Sigmoid colon (tissue), 7 donors: ENCODE measurements at places on chromosomes 6 and 20.

DNA sequence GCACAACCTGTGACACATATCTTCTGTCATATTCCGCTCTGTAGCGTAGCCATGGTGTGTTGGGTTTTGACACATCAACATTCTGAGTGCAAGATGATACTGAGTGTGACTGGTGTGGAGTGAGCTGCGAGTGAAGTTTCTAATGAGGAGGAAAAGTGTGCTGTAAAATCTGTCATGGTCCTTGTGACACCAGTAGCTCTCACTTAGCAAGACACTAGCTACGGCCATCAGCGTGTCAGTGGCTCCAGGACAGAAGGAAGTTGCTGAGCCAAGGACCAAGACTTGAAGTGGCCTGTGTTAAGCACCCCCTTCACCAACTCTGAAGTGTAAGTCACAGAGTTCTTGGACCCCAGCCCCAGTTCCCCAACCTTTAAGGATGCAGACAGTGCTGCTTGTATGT lies 72.1 kb downstream of the TSHZ2 start:
- DNase-seq, result no peak

DNA sequence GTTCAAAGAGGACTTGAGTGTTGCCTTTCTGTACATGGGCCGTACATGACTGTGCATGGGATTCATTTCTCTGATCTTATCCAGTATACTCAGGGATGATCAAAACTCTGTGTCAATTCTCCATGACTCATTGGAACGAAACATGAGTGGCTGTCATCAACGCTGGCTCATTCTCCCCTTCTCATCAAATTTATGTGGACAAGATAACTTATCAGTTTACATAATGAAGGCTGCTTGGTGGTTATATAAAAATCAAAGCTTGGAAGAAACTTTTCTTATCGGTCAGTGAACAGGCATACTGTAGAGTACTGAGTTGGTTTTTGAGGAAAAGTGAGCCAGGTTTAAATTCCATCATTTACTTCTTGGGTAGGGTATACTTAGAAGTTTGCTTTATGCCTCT lies 24.9 kb downstream of the CRISP1 start:
- no peak for DNase-seq

GRCh38 chr20:62149532-62150309 lies 6.2 kb downstream of the SS18L1 start:
- DNase-seq, result no peak

DNA sequence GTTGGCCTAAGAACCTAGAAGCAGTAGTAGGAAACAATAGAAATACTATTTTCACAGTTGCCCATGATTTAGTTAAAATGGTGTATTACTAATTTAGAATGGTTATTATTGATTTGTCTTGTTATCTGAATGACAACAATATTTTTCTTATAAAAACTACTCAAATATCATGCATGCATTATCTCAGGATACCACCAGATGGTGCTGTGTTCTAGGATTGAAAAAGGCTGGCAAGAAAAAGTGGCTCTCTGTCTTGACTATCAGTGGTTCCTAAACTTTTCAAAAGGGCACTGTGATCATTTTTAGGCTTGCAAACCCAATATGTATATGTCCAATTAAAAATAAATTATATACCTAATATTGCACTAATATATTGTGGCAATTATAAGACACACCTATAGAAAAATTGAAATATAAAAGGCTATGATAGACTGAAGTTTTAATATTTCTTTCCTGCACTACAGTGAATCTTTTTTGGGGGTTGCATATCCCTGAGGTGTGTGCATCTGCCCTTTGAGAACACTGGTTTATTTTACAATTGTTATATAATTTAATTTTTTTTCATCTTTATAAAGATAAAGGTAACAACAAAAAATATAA lies 131.7 kb upstream of the MLIP start:
- DNase-seq, result no peak

GRCh38 chr20:48791666-48792071 lies 36.1 kb downstream of the PREX1 start:
- no peak for DNase-seq

GRCh38 chr6:154683756-154684523 lies 49.3 kb upstream of the SCAF8 start:
- no peak for DNase-seq

- DNase-seq, result no peak
These were observed 21.0 kb downstream of the BPIFB1 start for GRCh38 chr20:33304046-33304445.

- no peak for DNase-seq
These were observed 48.5 kb downstream of the KIF13A start for GRCh38 chr6:17938901-17939300.

DNA sequence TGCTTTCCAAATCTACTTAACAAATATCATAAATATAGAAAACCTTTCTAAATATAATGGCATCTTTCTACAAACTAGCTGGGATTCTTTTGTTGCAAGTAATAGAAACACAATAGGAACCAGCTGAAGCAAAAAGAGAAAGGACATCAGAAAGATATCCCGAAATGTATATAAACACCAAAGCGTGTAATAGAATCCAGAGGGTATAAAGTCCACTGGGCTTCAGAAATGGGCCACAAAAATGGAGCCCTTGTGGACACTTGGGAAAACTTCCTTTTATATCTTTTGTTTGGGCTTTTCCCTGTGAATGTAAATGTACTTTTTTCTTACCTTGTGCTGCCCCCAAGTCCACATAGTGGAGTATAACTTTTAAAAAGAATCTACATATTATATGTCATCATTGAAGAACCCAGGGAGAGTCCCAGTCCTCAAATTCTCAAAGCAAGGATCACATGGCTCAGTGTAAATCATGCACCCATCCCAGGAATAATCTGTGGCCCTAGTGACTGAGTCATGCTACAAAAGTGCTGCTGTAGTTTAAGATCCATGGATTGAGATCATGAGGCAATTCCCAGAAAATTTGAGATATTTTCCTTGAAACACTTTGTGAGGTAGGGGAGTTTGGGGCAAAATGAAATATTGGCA lies 457.0 kb downstream of the EPM2A start:
- DNase-seq, result no peak

DNA sequence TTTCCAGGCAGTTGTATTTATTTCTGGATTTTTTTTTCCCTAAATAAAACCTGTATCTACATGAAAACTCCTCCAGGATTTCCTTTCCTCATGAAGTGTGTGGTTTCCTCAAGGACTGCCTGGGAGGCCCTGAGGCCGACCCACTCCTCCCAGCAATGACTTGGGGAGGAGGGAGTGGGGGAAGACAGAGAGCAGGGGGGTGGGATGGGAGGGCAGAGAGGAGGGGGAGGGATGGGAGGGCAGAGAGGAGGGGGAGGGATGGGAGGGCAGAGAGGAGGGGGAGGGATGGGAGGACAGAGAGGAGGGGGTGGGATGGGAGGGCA lies 161.8 kb upstream of the AGPAT4 start:
- no peak for DNase-seq

- no peak for DNase-seq
These were observed 58.4 kb downstream of the TMEM170B start for GRCh38 chr6:11595903-11596302.

DNA sequence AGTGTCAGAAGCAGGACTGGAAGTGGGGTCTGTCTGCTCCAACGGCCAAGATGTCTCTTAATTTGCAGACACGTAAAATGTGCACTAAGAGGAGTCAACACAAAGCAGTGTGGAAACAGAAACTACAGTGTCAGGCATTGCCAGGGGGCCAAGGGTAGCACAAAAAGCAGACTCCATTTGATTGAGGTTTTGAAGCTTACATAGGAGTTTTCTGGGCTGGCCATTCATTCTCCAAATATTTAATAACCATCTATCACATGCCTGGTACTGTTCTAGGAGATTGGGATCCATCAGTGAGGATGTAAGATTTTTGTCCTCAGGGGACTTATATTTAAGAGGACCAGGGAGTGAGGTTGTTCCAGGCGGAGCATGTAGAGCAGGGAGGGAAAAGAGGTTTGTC lies 29.5 kb downstream of the MAFB start:
- no peak for DNase-seq

DNA sequence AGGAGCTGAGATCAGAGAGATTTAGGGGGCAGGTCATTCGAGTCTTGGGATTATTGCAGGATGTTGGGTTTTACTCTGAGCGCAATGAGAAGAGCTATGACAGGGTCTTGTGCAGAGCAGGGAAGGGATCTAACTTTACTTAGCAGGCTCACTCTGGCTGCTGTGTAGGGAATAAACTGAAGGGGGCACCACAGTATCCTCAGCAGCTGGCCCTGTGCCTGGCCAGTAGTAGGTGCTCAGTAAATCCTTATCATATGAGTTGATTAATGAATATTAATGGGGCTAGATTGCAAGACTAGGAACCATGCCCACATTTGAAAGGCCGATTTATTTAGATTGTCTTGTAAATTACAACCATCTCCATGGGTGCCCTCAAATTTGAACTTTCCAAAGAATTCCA lies 4.6 kb upstream of the MDGA1 start:
- no peak for DNase-seq

GRCh38 chr20:8858181-8858787 lies 210.6 kb upstream of the PLCB4 start:
- DNase-seq, result no peak

GRCh38 chr20:48724382-48724781 lies 103.4 kb downstream of the PREX1 start:
- no peak for DNase-seq

DNA sequence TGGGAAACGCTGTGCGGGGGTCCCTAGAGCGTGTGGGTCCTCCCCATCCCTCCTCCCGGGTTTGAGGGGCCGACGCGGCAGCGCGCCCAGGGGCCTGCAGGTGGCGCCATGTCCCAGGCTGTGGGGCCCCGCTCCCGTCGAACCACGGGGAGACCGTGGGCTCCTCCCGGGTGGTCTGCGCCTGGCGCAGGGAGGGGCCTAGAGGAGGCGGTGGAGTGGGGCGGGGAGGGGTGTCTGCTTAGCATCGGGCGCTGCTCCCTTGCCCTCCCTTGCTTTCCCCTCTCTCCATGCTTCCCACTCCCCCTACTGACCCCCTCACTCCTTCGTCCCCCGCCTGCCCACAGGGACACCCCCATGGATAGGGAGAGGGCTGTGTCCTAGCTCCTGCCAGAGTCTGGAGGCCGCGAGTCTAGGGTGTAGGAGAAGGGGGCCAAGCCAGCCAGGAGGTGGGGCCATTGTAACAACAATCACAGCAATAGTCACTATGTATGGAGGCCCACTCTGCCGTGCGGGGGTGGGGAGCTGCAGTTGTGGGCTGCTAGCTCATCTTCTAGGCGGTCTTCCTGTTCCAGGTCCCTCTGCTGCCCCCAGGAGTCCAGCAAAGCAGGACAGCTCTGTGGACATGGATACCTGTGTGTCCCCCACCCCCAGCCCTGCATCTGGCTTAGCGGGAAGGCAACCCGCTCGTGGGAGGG lies 51.7 kb downstream of the CHMP4B start:
- DNase-seq, result peak; percentile 77

DNA sequence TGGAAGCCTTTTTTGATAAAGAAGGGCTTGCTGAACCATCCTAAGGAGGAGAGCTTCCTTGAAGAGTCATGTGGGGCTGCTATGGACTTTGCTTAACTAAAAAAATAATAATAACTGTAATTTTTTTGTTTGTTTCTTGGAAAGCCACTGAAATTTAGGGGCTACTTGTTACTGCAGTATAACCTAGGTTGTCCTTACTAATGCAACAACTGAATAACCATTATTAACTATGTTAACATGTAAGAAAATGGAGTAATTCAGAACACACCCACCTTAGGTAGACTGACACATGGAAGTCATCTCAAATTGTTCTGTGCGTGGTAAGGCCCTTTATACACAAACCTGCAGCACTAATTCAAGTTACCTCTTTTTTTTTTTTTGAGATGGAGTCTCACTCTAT lies 90.9 kb upstream of the SOX4 start:
- DNase-seq, result no peak

GRCh38 chr20:59137532-59137931 lies 26.1 kb upstream of the ZNF831 start:
- no peak for DNase-seq

DNA sequence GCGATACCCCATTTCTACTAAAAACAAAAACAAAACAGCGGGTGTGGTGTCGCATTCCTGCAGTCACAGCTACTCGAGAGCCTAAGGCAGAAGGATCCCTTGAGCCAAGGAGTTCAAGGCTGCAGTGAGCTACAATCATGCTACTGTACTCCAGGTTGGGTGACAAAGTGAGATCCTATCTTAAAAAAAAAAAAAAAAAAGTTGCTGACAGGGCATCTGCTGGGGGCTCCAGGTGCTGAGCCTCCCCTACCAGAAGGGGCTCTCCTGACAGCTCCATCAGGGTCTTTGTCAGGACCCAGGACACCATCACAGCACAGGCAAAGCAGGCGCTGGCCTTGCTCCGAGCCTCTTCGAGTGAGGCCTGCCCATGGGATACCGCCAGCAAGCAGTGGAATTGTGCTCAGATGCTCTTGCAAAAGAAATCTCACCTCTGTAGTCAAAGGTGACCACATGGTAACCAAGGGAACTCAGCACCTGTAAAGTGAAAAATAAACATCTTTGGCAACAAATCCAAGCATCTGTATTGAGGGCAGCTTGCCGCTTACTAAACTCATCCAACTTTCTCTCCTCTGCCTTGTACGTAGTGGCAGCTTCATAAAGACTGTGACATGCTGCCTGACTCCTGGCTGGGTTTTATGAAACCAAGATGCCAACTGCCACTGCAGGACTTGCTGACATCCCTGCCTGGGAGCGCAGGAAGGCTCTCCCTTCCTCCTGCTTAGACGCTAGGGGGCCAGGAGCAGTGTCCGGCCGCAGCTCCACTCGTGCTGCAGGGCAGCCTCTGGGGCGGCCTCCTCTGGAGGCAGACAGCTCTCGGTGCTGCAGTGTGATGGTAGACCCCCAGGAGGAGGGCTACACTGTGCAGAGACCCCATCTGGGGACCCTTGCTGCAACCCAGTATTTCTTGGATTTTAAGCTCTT lies 66.9 kb downstream of the PYGB start:
- peak; percentile 52 for DNase-seq

DNA sequence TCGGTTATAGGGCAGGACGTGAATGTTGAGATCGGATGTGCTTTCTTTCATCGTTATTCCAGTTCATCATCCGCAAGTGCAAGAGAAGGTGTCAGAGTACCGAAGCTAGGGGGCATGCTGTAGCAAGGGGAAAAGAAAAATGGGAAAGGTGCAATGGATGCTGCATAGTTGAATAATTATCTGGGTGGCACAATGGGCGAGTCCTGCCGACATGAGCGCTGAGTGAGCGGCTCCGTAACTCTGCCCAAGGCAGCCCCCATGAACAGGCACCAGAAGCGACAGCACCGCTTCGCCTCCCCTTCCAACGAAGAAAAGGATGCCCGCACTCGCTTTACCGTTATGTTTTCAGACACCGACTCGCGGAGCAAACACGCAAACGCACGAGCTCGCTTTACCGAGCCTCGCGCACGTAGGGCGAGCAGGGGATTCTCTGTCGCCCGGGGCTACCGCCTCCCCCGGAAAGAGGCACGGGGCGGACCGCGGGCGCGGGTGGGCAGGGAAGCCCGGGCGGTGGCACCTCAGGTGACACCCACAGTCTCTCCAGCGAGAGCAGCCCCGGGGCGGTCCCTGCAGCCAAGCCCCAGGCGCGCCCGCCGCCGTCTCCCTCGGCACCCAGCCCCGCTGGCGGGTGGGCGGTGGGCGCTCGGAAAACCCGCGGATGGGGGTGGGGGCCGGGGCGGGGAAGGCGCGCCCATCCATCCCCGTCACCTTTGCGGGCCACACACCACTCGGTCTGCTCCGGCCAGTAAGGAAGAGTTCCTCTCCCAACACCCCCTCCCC lies 654 bp downstream of the WASF1 start:
- DNase-seq, result peak; percentile 74

GRCh38 chr6:125182237-125183008 lies 28.9 kb downstream of the TPD52L1 start:
- no peak for DNase-seq

GRCh38 chr6:166586424-166587156 lies at the start of gene RAMACL:
Gene RAMACL, minus strand, starts transcription at chr6:166586678. Its CDS starts 201 bp downstream, at chr6:166586477.
- no peak for DNase-seq
